ENCODE measurements at places on chromosomes 4 and X.

- no peak for DNase-seq
These were observed 141.3 kb downstream of the AFAP1 start for GRCh38 chr4:7798178-7798995.

DNA sequence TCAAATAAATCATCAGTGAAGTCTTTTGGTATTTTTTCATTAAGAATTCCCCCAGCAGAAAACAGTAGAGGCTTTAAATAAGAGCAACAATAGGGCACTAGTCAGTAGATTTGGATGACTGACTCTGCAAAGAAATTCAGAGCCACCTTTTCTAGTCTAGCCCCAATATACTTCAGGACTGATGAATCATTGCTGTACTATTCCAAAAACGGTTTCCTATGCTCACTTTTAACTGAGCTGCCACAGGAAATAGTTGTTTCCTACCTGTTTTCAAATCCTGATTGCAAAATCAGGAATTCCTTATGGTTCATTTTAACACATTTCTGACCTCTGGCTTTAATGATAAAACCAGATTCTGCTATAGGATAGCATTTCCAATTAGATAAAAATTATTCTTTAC, 171.6 kb downstream of the NR3C2 start:
- DNase-seq = no peak

GRCh38 chr4:53039741-53040458, 177.8 kb downstream of the RASL11B start:
- DNase-seq = no peak

DNA sequence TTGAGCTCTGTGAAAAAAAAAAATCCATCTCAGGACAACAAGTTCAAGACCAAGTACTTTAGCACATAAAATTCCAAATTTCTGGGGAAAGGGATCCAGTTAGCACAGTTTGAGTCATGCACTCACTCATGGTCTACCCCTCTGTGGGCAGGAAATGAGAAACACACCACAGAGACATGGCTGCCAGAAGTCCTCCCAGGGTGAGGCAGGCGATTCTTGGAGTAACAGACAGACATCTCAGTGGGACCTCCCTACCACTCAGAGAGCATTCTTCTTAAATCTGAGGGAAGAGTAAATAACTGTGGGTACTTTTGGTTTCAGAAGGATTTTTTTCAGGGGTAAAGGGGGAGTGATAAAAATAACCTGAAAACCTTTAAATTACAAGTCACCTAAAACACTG, 14.1 kb downstream of the CXCL1 start:
- DNase-seq = no peak

DNA sequence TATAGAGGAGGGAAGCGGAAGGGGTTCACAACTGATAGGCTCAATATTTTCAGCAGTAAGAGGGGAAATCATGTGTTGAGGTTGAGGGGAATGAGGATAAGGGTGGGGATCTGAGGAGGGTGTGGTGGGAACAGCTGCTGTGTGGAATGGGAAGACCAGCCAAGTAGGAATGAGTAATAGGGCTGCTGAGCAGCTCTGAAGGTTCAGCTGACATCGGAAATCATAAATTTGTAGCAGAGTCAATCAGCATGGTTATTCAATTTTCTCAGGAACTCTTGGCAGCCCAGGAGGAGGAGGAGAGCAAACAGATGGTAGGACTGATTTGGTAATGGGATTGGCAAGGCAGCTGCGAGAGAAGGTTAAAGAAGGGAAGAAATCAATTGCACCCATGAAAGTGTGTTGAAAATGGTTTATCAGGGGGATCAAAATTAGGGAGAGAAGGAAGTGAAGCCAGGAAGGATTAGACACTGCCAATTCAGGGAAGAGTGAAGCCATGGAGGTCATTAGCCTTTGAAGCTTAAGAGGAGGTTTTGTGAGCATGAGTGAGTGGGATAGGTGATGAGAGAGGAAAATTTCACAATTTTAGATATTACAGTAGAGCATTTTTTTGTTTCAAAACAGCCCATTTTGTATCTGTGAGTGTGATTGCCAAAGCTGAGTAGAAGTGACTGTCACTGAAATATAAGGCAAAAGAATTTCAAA, 82.6 kb downstream of the PCDH7 start:
- no peak for DNase-seq

DNA sequence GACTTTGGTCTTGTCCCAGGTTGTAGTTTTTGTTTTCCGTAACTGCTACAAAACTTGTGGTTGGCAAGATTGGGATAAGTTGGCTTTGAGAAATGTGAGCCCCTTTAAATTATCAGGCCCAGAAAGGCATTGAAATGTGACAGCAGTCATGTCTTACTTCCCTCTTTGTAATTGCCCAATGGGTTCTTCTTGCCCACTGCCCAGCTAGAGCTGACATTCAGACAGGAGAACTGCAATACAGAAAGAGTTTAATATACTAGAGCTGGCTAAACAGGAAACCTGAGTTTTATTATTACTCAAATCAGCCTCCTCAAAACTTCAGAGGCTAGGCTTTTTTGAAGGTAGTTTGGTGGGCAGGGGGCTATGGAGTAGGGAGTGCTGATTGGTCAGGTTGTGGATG, 288.3 kb downstream of the ZNF674 start:
- DNase-seq = no peak

DNA sequence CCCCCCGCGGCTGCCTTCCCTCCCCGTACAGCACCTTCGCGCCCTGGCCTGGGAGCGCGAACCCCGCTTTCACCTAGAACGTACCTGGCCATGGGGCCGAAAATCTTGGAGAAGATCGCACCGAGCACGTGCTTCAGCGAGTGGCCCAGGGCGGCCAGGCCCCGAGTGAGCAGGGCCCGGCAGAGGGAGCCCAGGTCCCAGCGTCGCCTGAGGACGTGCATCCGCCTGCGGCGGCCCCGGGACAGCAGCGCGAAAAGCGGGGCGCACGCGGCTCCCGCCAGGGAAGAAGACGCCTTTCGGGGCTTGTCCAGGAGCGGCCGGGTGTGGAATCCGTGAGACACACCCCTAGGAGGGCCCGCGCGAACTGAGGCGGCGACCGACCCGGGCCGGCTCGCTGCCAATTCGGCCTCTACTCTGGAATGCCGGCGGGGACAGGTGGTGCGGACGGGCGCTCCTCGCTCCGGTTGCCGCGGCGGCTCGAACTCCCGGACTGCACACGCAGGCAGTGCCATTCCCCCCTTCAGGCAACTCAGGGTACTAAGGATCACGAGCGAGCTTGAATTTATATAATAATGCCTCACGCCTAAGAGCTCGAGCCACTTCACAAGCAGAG, at the start of gene HS6ST2:
Gene HS6ST2 (minus strand): TSS at position 539 of the 613 bp plus-strand sequence.
- no peak for DNase-seq

GRCh38 chrX:71514367-71515037, 18.4 kb upstream of the OGT start:
- peak; percentile 8 for DNase-seq

GRCh38 chr4:111883557-111883999, 261.7 kb upstream of the FAM241A start:
- no peak for DNase-seq

DNA sequence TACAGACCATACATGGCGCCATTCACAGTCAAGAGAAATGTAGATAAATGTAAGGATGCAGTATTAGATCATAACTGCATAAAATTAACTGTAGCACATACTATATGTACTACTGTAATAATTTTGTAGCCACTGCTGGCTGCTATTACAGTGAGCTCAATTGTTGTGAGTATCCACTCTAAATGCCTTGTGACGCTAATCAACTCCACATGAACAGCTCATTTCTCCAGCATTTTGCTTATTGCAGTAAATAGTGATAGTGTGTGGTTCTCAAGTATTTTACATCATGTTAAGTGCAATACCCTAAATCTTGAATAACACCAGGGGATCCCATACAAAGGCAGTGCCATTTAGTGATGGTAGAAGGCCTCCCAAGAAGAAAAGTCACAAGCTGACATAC, 21.2 kb downstream of the FGFBP1 start:
- no peak for DNase-seq

GRCh38 chr4:89101256-89102161, 9.8 kb upstream of the TIGD2 start:
- no peak for DNase-seq

- DNase-seq = no peak
These were observed 25.5 kb downstream of the MID2 start for GRCh38 chrX:107851215-107851614.

- DNase-seq = no peak
These were observed 12.5 kb downstream of the GABRA4 start for GRCh38 chr4:46980851-46981250.

- DNase-seq = no peak
These were observed 16.1 kb downstream of the NIPAL1 start for GRCh38 chr4:48032721-48033120.

DNA sequence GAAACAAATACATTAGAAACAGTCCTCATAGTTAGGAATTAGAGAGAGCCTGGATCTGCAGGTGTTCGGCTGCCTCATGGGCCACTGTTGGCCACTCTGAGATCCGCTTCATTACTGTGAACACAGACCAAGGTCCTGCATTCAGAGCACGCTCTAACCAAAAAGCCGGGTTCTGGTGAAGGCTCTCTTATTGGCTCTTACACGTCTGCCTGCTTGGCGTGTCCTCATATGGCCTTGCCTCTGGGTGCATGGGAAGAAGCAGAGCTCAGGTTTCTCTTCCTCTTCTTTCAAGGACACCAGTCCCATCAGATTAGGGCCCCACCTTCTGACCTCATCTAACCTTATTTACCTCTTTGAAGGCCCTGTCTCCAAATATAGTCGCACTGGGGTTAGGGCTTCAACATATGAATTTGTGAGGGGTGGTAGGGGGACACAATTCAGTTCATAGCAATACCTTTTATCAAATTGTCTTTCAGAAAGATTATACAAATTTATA, 37.1 kb upstream of the ELF2 start:
- no peak for DNase-seq

GRCh38 chr4:100165809-100166208, 24.5 kb downstream of the DDIT4L start:
- DNase-seq = no peak

DNA sequence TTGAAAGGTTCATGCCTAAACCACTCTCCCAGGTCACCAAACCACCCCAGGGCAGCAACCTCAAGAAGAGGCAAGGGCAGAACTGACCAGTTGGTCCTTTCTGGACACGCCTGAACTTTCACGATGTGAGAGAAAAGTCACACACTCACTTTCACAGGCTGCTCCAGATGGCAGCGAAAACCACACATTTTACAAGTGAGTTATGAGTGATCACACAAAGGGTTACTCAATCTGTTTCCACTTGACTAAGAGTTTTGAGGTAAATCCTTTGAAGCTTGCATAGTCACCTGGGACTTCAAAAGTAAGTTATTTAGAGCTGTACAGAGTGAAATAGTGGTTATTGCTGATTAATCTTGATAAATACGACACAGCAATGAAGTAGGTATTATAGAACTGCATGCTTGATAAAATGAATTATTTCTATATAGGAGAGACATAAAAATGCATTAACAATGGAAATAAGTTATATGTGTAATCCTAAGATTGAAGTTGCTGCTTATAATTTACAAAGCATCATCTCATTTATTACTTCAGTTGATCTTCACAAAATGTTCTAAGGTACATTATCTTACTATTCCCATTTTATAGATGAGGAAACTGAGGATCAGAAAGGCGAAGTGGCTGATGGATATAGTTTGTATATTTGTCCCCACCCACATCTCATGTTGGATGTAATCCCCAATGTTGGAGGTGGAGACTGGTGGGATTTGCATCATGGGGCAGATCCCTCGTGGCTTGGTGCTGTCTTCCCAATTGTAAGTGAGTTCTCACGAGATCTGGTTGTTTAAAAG, 103.0 kb upstream of the KLF3 start:
- DNase-seq = no peak

- DNase-seq = no peak
These were observed 748.0 kb downstream of the PCDH18 start for GRCh38 chr4:136784326-136784725.

- DNase-seq = no peak
These were observed 14.4 kb downstream of the MCUB start for GRCh38 chr4:109574443-109574850.

DNA sequence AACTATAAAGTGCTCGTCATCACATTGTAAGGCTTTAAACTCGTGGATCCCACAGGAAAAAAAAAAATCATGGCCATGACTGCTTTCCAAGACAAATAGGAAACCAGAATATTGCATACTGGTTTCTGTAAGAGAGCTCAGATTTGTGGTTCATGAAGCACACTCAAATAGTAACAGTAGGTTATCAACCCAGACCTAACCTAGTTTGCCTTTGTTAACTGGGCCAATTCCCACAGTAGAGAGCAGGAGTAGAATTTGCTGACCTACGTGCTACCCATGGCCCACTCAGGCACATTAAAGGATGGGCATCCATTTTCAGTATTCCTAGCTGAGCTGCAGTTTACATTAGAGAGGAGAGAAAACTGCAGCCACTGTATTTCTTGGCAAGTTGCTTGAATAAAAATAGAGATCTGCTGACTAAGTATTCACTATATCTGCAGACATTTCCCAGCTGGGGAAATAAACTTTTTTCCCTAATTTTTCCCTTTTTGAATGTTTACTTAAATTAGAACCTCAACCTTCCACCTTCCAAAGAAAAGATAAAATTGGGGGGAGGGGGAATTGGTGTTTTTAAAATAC, 218.5 kb downstream of the SPANXN3 start:
- DNase-seq = no peak

GRCh38 chr4:111214371-111214770, 591.5 kb upstream of the PITX2 start:
- no peak for DNase-seq

GRCh38 chr4:79399076-79399475, 9.0 kb downstream of the GK2 start:
- DNase-seq = no peak

GRCh38 chr4:71595576-71596108, 188.2 kb downstream of the GC start:
- no peak for DNase-seq

- no peak for DNase-seq
These were observed 160.0 kb downstream of the SPCS3 start for GRCh38 chr4:176479767-176480166.

DNA sequence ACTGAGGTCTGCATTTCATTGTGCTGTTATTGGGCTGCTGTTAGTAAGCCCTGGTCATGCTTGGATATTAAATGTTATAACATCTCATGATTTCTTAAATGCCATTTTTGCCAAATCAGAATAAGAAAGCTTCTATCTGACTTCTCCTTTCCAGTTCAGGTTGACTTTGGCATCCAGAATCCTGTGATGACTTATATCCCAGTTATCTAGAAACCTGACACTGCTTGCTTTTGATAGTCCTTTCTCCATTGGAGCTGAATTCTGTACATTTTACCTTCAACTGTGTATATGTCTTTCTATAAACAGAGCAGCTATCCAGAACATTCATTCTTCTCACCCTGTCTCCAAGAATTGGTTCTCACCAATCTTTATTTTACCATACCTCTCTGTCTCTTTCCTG, 257.7 kb upstream of the GNPDA2 start:
- no peak for DNase-seq

- no peak for DNase-seq
These were observed 10.8 kb downstream of the CTAG1A start for GRCh38 chrX:154595559-154596249.

Measured in stimulated activated naive CD4-positive, alpha-beta T cell treated with Interleukin-2 at 50 U/mL for 16 hours (primary cell).